Camera-type eye (tissue), 1 donor: ENCODE measurements at places on chromosomes 2 and 18. TPM values are rescaled to one million over a fixed set of nuclear protein-coding genes. Genes with fewer than 3 reads are reported as not detected.

SCN2A gene
- total RNA-seq = 24.2 TPM

AGFG1 gene
- total RNA-seq = 73.6 TPM

UGT1A5 gene
- 0.16 TPM for total RNA-seq

RTP5 gene
- not detected for total RNA-seq

UGT1A3 gene
- total RNA-seq = not detected

RGPD3 gene
- total RNA-seq = 1.3 TPM

KLHL41 gene
- 209 TPM for total RNA-seq

C2orf78 gene
- total RNA-seq = not detected

CDK15 gene
- 1.7 TPM for total RNA-seq

FRZB gene
- total RNA-seq = 66.1 TPM

CNDP1 gene
- total RNA-seq = 9.9 TPM

LMAN2L gene
- total RNA-seq = 35.9 TPM

SCYGR4 gene
- not detected for total RNA-seq

GALR1 gene
- 0.16 TPM for total RNA-seq

MC4R gene
- 1.2 TPM for total RNA-seq

ELOA2 gene
- total RNA-seq = not detected

NRBP1 gene
- total RNA-seq = 108 TPM

ATL2 gene
- 175 TPM for total RNA-seq

DCC gene
- 10.0 TPM for total RNA-seq

SIX2 gene
- 12.4 TPM for total RNA-seq

LRP2 gene
- 88.0 TPM for total RNA-seq

CELF4 gene
- total RNA-seq = 41.2 TPM

GNLY gene
- total RNA-seq = 0.27 TPM

MOGAT1 gene
- total RNA-seq = not detected
